ENCODE measurements at places on chromosomes 7 and 10.

DNA sequence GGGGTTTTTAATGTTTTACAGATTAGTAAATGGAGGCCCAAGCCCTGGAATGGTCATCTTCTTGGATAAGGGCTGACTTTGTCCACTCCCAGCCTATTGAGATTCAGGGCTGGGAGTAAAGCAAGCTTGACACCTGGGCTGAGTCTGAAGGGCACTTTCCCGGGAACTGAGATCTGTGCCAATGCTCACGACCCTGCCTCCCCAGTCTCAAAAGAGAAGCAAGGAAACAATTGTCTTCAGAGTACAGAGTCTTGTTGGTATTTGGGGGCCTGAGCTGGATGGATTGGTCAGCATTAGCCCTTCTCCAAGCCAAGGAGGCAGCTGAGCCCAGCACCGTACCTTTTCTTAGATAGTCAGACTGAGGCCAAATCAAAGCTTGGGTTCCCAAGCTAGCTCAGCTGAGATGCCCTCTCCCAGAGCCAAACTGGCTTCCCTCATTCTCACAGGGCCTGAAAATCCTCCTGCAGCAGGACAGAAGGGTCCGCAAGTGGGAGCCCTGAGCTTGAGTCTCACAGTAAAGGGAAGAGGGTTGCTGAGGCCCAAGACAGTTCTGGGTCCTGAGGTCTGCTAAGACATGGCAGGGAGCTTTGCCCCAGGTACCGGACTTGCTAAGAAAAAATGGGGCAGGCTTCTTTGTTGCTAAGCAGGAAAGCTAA, 3.7 kb downstream of the DDIT4 start:
- no peak for DNase-seq

DNA sequence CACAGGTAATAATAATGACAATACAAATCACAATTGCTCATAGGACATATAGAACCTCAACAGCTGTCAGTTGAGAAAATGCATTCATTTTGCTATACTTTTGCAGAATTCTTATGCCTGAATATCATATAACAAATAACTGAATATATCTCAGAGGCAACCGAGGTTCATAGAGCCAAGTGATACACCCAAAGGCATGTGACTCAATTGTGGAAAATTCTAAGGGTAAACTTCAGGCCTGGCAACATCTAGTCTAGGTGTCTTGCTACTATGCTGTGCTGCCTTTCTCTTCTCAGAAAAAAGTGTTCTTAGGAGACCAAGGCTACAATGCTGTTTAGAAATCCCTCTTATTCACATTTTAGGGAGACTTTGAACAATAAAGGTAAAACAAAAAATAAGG, 270.7 kb downstream of the BAMBI start:
- DNase-seq, result no peak

- no peak for DNase-seq
Observed at GRCh38 chr10:17112566-17112965, 17.0 kb downstream of the CUBN start.

DNA sequence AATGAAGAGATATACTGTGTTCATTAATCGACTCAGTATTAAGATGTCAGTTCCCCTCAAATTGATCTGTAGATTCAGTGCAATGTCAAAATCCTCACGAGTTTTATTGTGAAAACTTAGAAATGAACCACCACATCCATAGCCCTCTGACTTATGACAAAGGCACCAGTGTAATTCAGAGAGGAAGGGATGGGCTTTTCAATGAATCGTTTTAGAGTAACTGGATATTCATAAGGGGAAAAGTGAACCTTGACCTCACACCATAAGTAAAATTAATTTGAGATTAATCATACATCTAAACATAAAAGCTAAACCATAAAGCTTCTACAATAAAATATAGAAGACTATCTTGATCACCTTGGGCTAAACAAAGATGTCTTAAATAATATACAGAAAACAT, 128.1 kb downstream of the ELFN1 start:
- DNase-seq, result no peak

DNA sequence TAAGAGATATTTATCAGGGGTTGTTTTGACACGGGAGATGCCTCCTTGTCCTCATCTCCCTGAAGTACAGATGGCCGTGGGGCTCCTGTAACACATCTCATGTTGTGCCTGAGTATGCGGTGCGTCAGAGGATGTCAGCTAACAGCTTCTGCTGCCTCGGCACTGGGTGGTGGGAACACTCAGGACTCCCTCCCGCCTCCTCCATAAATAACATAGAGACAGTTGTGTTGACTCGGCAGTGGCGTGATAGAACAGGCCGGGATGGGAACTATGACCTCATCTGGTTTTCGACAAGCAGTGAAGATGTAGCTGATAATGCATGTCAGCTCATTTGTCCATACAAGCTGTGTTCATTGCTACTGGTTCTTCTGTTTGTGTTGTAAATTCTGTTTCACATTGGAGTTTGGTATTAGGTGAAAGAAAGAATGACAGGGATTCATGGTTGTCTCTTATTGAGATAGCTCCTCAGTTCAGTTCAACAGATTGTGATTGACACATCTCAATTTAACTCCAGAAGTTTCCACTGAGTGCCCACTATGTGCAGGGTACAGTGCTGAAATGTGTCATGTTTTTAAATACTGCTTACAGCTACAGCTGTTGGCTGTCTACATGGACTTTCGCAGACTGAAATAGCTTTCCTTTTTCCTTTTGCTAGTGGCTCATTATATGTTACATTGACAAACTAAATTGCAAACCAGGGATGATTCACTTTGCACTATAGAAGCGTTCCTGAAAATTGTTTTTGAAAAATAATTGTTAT, 87.4 kb downstream of the CHN2 start:
- DNase-seq, result no peak

- DNase-seq, result no peak
Observed at GRCh38 chr10:91756286-91756685, 41.9 kb upstream of the TNKS2 start.

DNA sequence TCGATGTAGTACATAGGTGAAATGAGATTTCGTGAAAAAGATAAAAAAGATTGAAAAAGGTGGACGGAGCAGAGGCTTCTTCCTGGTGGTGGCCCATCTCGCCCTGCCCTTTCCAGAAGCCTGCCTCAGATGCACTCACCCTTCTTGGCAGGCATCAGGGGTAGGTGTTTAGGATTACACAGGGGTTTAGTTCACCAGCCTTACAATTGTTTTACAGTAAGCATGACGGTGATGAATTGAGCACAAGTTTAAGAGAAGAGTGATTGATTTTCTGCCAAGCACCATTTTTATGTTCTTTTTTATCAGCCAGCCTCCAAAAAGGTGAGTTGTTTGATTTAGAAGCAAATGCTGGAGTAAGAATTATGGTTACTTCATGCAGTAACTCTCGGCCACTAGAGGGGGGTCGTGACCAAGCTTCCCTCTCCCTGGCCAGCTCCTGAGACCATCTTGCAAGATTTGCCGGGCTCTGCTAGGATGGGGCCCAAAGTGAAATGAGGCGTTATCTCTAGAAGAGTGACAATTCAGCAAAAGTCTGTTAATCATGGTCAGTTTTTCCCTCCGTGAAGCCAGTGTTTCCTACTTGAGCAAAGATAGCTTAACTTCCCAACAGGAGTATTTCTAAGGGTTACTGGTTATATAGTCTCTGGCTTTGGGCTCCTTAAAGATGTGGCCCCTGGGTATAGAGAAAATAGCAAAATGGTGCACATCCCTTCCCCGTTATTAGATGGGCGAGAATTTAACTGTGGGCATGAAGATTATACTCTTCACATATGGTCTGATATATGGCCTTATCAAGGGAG, 228.8 kb downstream of the BMPER start:
- DNase-seq, result no peak

DNA sequence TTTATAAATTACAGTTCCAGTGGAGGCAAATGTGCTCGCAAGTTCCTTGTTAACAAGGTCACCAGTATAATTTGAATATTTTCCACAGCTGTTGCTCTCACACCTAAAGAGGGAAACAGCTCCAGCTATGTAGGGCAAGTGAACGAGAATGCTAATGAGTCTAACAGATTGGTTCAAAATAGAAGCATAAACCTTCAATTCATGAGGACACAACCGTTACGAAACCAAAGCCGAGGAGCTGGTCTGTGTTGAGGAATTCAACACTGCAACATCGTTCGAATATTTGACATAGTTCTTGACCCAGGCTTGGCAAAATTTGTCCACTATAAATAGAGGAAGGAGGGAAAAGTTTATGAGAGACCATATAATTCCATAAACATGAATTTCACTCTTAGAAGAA, 161.3 kb downstream of the KLF6 start:
- DNase-seq, result no peak

DNA sequence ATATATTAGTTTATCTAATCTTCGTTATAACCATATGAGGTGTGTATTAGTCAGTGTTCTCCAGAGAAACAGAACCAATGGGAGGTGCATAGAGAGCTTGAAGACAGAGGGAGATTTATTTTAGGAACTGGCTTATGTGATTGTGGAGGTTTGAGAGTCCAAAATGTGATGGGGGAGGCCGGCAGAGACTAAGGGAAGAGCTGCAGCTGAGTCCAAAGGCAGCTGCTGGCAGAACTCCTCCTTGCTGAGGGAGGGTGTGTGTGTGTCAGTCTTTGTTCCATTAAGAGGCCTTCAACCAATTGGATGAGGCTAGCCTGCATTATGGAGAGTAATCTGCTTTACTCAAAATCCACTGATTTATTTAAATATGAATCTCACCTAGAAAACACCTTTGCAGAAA, 165.1 kb downstream of the SH3PXD2A start:
- DNase-seq, result no peak

- DNase-seq, result no peak
Observed at GRCh38 chr7:100825215-100825671, 2.1 kb downstream of the EPHB4 start.

DNA sequence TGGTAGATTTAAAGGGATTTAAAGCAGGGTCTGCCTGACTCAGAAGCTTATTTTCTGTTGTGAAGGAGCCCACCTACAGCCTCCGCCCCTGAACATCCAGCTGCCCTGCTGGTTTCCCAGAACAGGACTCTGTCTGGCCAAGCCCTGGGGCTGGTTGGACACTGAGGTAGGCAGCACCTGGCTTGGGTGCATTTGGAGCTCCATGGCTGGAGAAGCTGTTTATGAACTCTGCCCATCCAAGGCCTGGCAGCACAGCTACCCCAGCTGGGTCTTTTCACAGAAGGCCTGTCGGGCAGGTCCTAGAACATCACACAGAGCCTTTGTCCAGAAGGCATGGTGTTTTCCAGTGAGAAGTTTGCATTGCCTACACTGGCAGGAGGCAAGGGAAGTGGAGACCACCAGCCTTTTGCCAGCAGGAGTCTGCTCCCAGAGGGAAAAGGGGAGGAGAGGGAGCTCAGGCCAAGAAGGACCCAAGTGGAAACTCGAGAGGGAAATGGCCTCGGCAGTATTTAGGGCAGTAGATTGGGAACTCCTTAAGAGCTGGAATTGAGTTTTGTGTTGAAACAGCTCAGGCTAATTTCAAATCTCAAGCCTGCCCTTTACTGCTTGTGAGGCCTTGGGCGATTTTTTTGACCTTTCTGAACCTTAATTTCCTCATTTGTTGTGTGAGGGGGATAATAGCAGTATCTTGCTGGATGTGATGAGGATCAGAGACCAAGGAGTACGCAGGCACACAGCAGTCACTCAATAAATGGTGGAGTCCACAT, 12.3 kb upstream of the PDCD4 start:
- DNase-seq, result no peak

All from stimulated activated CD4-positive, alpha-beta T cell treated with anti-CD3 and anti-CD28 coated beads, Interleukin-4, amount 100 ng/mL, for 24 hours (primary cell).